ENCODE measurements at places on chromosomes 7 and 10. TPM values are rescaled to one million over a fixed set of nuclear protein-coding genes. Genes with fewer than 3 reads are reported as not detected.

- ATAC-seq, result no peak
Observed at GRCh38 chr10:3241274-3241921, 68.8 kb upstream of the PITRM1 start.

GRCh38 chr10:5546891-5547680, 22.3 kb downstream of the CALML3 start:
- peak; percentile 37 for ATAC-seq

GRCh38 chr7:75654855-75655254, 83.9 kb downstream of the HIP1 start:
- ATAC-seq, result no peak

CHST12 gene
- total RNA-seq, result 15.4 TPM

DNA sequence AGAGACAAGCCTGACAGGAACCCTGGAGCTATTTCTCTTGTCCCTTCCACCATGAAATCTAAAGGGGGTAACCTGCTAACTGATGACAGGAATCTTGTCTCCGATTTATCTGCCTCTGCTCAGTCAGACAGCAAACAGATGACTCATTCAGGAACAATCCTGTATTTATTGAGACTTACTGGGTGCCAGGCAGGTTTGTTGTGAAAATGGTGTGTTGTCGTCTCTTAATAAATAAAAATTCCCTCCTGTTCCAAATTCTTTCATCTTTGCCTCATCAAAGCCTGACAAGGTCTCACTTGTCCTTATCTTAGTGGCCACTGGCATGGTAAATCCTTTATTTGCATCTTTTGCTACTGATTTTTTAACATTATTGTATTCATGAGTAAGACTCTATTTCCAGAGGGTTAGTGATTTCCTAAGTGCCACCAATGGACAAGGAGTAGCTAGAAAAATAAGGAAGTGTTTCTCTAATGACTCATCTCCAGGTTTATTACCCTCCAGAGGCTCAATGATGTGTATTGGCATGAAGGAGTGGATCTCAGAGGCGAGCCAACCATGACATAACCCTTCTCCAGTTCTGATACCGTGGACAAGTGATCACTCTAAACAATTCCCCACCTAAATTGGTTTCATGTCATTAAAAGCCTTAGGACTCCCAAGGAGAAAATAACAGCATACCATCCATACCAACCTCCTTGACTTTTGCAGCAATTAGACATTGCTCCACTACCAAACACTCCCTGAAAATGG, 724.0 kb downstream of the GRID1 start:
- peak; percentile 65 for ATAC-seq
